ENCODE measurements at places on chromosomes 11 and 22.

DNA sequence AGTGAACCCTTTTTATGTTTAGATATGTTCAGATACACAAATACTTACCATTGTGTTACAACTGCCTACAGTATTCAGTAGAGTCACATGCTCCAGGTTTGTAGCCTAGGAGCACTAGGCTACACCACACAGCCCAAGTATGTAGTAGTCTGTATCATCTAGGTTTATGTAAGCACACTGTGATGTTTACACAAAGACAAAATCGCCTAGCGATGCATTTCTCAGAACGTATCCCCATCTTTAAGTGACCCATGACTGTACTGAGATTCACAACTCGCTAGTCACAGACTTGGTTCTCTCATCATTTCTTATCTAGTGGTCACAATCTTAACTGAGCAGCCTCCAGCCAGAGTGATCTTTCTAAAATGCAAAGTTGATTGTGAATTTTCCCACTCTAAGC, 119.2 kb downstream of the RASSF10 start:
- no peak for DNase-seq

DNA sequence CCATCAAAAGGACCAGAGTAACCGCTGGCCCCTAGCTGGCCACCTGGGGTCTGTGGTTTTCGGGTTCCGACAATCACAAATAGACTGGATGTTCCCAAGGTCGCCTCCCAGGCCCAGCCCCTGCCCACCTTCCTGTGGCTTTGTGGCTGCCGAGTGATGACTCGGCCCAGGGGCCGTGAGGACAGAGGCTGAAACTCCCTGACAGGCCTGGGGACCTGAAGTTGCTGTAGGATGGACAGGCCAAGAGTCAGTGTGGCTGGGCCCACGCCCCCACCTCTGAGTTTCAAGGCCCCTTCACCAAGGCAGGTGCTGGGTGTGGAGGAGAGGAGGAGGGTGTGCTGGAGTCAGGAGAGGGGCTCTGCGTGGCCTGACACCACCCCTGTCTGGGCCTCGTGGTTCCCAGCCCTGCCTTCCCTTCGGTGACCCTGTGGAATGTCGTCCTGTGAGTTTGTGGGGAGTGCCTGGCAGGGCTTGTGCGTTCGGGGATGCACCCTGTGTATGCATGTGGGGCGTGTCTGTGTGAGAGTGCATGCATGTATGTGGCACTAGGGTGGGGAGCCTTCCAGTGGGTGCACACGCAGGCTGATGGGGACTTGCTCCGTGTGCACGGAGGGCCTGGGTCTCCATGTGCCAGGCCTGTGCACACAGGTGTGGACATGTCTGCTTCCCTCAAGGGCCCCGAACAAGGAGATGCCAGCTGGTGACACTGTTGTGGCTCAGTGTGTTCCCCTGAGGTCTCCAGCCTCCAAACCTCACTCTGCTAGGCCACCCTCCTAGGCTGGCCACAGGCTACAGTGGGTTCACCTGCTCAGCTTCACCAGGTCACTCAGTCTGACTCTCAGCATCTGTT, 8.4 kb upstream of the MGAT3 start:
- no peak for DNase-seq

GRCh38 chr11:1078191-1078601, 3.5 kb downstream of the MUC2 start:
- no peak for DNase-seq

GRCh38 chr11:16225623-16226022, 130.7 kb downstream of the SOX6 start:
- DNase-seq: no peak

DNA sequence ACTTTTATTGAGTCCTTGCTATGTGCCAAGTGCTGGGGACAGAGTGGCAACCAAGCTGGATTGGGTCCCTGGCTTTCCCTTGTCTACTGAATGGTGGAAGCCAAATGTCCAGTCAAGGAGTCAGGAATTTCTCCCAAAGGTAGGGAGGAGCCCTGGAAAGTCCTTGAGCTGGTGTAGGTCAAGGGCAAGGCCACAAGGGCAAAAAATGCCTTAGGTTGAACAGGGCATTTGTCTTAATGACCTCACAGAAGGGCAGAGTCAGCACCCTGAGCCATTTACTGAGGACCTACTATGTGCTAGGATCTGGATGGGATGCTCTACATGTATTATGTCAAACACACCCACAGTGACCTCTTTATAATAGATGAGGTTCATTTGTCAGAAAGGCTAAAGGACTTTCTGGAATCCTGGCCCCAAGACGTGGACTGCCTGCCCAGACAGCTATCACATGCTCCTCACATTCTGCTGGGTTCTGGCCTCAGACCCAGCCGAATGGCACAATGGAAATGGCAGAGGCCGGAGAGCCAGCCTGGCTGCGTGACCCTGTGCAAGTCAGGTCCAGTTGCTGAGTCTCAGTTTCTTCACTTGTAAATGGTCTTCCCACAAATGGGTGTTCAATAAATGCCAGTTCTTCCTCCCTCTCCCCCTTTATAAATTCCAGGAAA, 17.7 kb downstream of the MOGAT2 start:
- DNase-seq: no peak

- DNase-seq: no peak
Measured at GRCh38 chr11:67600324-67601029, 6.3 kb upstream of the NDUFV1 start.

- no peak for DNase-seq
Measured at GRCh38 chr11:90585491-90585890, 362.6 kb upstream of the CHORDC1 start.

DNA sequence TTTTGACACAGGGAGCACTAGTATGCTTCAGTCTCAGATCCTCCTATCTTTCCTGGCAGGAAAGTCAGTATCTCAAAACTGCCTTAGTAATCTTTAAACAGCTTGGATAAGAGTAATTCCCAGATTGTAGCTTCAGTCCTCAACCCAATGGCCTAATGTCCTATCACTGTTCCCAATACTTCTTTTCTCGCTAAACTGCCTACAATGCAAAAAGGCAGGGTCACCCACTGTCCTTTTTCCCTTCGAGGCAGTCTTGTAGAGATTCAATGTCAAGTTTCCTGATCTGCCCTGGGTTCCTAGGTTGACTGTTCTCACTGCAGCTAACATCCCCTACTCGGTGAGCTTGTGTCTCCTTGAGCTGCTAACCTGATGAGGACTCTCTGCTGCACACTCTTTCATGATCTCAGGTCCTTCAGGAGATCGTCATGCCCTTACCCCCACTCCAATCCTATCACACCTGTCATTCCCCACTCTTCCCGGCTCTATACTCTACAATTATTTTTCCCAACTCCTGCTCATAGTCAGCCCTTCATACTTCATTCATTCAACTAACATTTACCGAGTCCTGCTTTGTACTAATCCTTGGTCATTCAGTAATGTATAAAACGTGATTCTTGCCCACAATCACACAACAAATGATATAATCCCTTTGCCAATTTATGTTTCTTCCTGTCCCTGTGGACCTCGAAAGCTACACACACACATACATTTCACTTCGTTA, 904 bp downstream of the C2CD3 start:
- DNase-seq: no peak

DNA sequence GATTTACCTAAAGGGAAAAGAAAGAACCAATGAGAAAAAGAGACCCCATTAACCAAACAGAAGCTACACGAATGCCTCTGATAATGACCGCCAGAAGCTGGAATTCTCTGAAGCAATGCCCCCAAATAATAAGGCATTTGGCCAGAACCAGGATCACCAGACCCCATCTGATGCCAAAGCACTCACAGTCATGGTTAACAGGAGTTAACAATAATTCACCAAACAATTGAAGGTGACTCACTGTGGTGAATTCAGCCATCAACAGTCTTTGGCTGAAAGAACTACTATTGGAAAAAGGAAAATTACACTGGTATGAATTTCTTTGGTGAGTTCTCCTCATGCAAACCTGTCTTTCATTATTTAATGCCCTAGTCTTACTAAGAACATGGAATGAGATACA, 21.9 kb upstream of the NFRKB start:
- no peak for DNase-seq

DNA sequence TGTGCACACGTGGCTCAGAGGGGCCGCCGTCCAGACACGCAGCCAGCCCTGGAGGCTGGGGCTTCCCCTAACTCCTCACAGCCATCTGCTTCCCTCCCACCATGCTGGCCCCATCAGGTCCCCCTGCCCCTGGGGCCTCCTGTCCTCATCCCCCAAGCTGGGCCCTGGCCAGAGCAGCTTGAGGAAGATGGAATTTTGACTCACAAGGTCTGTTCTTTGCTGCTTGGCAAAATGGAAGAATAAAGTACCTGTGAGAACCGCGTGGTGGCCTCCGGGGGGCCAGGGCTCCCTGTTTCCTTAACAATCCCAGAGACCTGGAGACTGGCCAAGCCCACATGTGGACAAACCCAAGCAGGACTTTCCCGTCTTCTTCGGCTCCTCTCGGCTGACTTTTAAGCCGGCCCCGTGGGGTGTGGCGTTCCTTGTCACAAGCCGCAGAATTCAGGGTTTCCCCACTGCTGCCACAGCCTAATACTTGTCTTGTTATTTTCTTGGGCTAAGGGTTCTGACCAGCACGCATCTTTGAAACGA, 872.8 kb downstream of the BRD1 start:
- DNase-seq: no peak

GRCh38 chr11:80621871-80622270, 1181.0 kb upstream of the TENM4 start:
- no peak for DNase-seq

- DNase-seq: no peak
Measured at GRCh38 chr22:49322231-49322630, 505.4 kb downstream of the BRD1 start.

DNA sequence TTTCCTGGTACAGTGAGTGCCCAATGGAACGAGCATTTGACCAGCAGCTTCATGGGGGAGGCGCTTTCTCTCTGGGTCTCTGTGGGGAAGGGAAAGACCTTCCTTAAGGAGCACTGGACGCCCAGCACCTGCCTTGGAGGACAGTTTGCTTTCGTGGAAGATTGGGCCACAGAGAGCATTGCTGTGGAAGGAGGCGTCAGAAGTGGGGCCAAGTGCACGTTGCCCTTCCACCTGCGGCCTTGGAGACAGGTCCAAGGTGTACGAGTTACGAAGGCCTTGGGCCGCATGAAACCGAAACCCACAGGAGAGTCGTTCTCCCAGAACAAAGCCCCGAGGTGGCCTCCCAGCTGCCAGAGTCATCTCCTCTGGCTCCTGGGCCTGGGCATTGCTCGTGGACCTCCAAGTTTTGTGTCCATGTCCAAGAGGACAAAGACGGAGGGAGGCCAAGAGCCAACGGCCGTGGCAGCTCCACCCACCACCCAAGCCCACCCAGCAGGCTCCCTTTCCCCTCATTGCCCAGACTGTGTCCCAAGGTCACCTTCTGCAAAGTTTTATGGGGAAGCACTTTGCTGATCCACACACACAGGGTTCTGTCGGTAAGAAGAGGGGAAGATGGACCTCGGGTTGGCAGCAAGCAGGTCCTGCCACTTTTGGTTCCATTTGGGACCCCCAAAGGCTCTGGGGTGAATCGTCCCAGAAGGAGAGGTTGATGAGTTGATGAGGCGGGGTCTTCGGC, 5.8 kb upstream of the NLRP6 start:
- DNase-seq: no peak
